ENCODE measurements at places on chromosomes 5 and 9.

DNA sequence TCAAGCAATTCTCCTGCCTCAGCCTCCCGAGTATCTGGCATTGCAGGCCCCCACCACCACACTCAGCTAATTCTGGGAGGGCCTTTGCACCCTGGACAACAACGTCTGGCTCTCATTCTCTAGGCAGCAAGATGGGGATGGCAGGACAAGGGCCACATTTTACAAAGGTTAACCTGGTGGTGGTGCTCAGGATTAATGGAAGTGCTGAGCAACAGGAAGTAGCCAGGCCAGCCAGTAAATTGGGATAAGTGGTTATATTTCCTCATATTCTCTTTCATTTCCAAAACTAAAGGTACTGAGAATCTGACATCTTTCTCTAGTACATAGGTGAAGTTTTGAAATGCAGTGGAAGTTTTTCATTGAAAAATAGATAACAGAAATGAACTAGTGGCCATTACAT is 24.7 kb upstream of the ASPN start:
- no peak for DNase-seq

DNA sequence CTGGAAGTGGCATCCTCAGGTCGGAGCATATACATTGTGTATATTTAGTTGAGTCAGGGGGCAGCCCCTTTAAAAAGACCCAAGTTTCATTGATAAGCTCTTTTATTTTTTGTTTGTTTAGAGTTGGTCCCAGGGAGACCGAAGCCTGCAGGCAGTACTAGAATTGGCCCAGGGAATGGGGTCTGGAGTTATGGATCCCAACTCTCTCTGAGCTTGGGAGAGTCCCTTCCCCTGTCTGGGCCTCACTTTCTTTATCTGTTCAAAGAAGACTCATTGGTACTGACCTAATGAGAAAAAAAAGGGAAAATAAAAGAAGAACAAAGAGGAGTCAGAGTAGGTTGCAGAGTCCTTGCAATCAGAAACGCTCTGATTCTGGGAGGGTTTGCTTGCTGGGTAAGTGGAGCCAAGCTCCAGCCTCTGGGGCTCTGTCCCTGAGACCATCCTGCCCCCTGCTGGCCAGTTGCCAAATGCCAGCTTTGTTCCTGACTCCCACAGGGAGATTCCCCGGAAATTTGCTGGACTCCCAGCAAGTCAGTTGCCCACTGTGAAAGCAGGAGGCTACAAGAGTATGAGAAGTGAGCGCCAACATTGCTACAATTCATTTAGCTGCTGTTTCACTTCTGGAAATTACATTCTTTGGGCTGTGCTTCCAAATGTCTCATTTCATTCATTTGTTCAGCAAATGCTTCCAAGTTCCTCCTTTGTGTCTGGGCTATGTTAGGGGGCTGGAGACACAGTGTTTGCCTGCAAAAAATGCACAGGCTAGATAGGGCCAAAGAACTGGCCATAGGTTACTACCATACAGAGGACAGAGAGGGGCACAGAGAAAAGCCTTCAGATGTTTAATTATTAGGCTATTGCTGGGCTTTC is 156.2 kb downstream of the MELK start:
- peak; percentile 51 for DNase-seq

DNA sequence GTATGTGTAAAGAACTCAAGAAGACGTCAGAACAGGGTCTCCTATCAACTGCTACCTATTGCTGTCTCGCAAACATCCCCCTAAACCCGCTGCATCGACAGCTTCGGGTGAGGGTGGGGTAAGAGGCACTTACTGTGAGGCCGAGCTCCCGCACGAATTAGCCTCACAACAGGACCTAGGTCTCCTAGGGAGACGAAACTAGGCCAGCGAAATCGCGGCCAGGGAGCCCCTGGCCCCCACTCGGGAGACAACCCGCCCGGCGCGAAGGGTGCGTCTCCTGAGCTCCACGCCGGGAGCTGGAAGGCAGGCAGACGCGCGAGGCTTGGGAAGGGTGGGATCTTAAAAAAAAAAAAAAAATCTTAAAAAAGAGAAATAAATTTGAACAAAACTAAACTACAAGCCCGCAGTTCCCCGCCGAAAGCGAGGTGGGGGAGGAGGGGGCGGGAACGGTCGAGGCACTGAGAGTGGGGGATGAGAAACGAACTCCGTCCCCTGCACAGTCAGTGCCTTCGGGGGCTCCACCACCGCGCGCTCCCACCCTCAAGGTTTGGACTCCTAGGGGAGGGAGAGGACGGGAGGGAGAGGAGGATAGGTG is 33.0 kb upstream of the NFIB start:
- DNase-seq: no peak

DNA sequence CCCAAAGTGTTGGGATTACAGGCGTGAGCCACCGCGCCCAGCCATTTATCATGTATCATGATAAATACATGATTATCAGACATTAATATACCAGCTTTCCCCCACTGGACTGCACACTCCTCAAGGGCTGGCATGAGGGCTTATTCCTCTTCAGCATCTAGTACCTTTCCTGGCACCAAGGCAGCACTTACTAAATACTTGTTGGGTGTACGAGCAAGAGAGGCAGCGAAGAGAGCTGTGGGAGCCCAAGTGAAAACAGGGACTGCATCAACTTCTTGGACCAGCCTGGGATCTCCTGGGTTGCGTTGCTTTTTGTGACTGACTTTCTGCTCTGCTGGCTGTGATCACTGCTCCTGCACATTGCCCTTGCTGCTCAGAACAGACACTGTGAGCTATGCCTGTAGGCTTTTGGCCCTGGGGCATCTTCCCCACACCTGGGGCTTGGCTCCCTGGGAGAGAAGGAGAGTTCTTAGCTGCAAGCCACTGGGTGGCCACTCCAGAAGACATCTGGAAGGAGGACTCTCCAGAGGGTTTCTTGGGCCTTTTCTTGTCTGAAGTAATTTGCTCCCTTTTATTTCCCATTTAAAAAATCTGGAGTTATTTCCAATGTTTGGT is 224.3 kb downstream of the NR3C1 start:
- no peak for DNase-seq

- DNase-seq: no peak
These were observed 169.4 kb upstream of the CCNH start for GRCh38 chr5:87582149-87582548.

- DNase-seq: no peak
These were observed 45.1 kb downstream of the TTC1 start for GRCh38 chr5:160054047-160054446.

GRCh38 chr5:77709993-77710685 is 66.0 kb downstream of the TBCA start:
- DNase-seq: peak; percentile 34

DNA sequence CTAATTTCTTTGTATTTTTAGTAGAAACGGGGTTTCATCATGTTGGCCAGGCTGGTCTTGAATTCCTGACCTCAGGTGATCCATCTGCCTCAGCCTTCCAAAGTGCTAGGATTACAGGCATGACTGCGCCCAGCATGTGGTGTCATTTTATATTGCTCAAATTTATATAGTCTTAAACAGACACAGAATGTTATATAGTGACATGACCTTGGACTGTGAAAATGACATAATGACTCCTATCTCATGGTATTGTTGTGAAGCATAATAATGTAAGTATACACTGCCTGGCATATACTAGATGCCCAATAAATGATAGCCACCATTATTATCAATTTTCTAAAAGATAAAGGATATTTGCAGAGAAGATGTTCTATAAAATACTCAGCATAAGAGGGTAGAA is 177.2 kb upstream of the TBCA start:
- no peak for DNase-seq

DNA sequence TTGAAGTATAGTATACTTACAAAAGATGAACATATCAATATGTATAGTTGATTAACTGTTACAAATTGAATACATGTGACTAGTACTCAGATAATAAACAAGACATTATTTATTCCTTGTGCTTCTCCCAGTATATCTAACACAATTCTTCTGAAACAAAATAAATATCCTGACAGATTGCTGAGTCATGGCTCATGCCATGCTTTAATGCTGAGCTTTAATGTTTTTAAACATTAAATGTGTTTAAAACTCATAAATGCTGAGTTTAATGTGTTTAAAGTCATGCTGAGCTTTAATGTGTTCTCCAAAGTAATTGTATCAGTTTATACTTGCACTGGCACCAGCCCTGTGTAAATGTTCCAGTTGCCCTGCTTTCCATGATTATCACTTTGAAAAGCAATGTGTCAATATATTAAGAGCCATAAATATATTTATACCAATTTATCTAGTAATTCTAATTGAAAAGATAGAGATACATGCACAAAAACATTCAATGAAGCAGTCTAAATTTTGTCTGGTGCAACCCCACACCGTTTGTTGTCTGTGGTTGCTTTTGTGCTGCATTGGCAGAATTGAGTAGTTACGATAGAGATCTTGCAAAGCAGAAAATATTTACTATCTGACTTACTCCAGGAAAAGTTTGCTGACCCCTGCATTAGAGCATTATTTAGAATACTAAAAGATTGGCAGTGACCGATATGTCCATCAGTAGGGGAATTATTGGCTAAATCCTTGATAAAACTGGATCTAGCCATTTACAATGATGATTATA is 15.7 kb downstream of the KIAA1958 start:
- DNase-seq: no peak

DNA sequence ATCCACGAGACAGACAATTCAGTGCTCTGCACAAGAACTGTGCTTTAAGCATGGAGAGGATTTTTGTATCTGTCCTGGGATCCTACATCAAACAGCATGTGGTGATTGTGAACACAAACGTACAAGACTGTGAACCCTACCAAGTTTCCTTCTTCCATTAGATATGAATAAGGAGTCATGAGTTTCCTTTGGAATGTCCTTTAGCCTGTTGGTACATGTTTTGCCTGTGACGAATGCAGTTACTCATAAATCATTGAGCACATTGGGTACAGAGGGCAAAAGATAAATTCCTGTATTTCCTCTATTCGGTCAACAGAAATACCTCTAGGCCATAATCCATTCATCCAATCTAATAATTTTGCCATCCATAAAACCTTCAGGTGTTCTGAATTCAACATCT is 61.5 kb downstream of the FXN start:
- DNase-seq: no peak

GRCh38 chr5:101364469-101364868 is 461.4 kb upstream of the ST8SIA4 start:
- no peak for DNase-seq

DNA sequence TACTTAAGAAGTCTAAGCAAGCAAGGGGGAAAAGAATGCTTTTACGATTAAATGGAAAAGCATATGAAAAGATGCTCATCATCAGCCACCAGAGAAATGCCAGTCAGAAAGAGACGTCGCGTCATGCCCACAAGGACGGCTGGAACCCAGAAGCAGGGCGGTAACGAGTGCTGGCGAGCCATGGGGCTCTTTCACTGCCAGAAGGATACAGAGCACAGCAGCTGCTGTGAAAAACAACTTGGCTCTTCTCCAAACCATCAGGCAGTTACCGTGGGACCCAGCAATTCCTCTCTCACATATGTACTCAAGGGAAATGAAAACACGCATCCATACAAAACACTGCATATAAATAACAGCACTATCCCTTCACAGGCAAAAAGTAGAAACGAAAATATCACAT is 95.5 kb downstream of the CAMSAP1 start:
- DNase-seq: no peak

- no peak for DNase-seq
These were observed 24.8 kb downstream of the TSPAN17 start for GRCh38 chr5:176671890-176672747.

- DNase-seq: no peak
These were observed 123.2 kb downstream of the SNCAIP start for GRCh38 chr5:122435234-122435633.

DNA sequence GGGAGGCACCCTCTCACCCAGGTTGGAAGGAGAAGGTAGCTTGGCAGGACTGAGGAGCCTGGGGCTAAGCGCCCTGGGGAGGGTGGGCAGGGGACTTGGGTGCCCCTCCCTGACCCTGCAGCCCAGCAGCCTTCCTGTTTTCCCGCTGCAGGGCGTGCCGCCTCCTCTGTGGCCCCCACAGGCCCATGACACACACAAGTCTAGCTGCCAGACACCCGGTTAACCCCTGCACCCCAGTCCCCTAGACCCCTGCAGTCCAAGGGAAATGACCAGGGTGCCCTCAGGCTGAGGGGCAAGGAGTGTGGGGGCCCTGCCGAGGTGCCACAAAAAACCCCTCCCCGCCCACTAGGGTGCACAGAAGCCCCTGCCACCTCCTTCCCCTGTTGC is 33.0 kb downstream of the GOLGA2 start:
- DNase-seq: no peak

DNA sequence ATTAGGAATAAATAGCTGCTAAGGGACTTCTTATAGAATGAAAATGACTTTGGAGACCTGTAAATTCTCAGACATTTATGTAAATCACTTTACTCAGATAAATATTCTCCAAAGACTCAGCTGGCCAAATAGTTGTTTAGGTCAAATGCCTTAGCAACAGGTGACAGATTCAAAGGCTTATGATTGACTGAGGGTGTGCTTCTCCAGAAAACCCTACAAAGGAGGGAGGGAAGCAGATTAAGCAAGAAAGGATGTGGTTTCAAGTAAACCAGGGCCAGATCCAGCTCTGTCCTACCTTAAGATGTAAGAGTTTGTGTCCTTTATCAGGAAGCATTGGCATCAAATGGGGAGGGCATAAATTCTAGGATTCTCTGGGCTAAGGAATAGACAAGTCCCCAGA is 433.0 kb downstream of the TLE1 start:
- peak; percentile 54 for DNase-seq

DNA sequence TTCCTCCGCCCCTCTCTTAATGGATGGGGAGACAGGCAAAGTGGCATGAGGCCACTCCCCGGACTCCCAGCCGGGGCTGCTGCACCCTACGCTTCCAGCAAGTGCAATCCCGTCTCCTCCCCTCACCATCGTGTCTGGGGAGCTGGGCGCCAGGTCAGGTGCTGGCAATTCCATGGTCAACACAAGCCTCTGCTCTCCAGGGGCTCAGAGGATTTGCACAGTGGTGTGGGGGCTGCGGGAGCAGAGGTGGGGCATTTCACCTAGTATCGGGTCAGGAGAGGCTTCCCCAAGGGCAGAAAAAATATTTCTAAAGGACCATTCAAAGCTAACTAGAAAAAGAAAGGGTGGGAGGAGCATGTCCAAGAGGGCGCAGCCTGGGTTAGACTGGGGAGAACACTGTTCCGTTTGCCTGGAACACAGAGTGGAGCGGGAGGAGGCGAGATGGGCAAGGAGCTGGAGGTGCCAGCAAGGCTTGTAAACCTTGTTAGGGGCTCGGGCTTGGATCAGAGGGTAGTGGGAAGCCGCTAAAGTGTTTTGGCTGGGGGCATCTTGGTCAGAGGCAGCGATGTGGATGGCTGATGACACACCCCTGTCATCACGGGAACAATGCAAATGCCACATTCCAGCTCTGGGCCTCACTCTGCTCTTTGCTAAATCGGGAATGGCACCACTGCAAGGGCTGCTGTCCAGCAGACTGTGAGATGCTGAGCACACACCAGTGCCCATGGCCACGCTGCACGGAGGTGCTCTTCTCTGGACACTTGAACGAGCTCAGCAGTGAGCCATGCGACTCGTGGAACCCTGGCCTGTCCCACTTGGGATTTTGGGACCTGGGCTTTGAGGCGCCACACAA is 191.7 kb downstream of the CDK5RAP2 start:
- no peak for DNase-seq

- peak; percentile 41 for DNase-seq
These were observed 188.5 kb upstream of the GRAMD2B start for GRCh38 chr5:126234563-126235195.

GRCh38 chr5:7418276-7418675 is 22.3 kb downstream of the ADCY2 start:
- DNase-seq: no peak
